ENCODE measurements at places on chromosomes 11 and 22. TPM values are rescaled to one million over a fixed set of nuclear protein-coding genes. Genes with fewer than 3 reads are reported as not detected.
A peak's percentile ranks its signal among the peaks of the same experiment; 100 is the strongest.

PNPLA5 gene
- not detected for total RNA-seq

DNA sequence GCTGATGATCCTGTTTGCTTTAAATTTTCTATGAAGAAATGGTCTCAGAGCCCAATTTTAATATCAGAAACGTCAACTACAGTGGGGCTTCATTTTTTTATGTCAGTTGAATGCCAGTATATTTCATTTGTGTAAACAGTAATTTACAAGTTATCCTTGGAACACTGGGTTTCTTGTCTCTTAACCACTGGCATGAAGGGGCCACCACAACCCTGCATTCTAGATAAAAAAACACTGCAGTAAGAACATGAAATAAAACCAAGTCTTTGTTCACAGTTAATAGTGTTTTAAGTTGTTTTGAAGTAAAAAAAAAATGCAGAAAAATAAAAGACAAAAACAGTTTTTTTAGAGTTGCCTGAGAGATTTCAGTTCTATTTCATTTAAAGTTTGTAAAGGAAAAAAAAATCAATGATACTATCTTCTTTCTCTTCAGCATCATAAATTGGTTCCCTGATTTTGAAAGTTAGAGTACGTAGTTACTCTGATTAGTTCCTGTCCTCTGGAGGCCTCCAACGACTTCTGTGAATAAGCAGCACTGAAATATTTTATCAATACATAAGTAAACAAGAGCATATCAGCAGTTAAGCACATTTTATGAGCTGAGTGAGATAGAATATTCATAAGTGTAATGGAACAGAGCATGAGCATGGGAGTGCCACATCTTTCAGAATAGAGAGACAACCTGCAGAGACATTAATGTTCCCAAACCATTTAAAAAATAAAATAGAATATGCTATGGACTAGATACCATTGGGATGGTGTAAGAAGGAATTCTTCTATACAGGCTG is 7.8 kb upstream of the DDI1 start:
- DNase-seq, result no peak
- no peaks in the 10 kb centered on the region for H3K4me1 ChIP-seq
- H3K27me3 ChIP-seq, result no peaks in the 10 kb centered on the region
- no peaks in the 10 kb centered on the region for H3K36me3 ChIP-seq
- no peak overlapping the region for H3K4me3 ChIP-seq

- H3K27me3 ChIP-seq, result no peaks in the 10 kb centered on the region
- H3K4me3 ChIP-seq, result no peak overlapping the region
- no peak for DNase-seq
- H3K4me1 ChIP-seq, result no peaks in the 10 kb centered on the region
- H3K27ac ChIP-seq, result no peak overlapping the region
Observed at GRCh38 chr22:27463121-27463660, 338.4 kb downstream of the MN1 start.

- H3K4me3 ChIP-seq, result no peak overlapping the region
- H3K36me3 ChIP-seq, result no peaks in the 10 kb centered on the region
- no peaks in the 10 kb centered on the region for H3K4me1 ChIP-seq
- no peak for DNase-seq
- H3K27ac ChIP-seq, result no peak overlapping the region
Observed at GRCh38 chr11:105942921-105943320, 79.1 kb downstream of the MSANTD4 start.

DNA sequence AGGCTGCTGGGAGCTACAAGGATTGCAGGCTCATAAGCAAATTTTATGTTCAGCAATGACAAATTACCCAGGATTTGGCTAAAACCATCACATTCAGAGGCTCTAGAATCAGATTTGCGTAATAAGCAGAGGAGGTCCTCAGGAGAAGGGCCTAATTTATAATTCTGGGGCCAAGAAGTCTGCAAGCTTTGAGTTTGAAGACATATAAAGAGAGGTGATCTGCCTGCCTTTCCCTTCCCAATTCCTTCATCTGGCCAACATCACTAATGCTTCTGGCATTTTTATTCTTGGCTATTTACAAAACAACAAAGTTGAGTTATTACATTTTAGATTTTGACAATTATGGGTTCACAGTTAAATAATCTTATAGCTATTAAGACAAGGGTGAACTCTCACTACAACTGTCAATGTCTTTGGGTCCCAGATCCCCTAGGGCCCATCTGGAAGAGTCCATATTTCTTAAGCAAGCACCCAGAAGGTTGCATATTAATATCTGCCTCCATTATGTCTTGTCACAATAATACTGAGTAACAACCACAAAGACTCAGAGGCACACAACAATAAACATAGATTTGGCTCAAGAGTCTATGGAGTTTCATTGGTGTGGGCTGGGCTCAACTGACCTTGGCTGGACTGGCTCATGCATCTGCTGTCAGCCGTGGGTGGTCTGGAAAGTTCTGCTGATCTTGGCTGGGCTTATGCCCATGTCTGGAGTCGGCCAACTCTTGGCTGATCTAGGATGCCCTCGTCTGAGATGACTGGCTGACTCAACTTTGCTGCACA is 67.2 kb upstream of the CD82 start:
- DNase-seq, result no peak
- peaks cover 17% of the 10 kb centered on the region for H3K27me3 ChIP-seq
- no peaks in the 10 kb centered on the region for H3K4me1 ChIP-seq
- H3K36me3 ChIP-seq, result no peaks in the 10 kb centered on the region

DNA sequence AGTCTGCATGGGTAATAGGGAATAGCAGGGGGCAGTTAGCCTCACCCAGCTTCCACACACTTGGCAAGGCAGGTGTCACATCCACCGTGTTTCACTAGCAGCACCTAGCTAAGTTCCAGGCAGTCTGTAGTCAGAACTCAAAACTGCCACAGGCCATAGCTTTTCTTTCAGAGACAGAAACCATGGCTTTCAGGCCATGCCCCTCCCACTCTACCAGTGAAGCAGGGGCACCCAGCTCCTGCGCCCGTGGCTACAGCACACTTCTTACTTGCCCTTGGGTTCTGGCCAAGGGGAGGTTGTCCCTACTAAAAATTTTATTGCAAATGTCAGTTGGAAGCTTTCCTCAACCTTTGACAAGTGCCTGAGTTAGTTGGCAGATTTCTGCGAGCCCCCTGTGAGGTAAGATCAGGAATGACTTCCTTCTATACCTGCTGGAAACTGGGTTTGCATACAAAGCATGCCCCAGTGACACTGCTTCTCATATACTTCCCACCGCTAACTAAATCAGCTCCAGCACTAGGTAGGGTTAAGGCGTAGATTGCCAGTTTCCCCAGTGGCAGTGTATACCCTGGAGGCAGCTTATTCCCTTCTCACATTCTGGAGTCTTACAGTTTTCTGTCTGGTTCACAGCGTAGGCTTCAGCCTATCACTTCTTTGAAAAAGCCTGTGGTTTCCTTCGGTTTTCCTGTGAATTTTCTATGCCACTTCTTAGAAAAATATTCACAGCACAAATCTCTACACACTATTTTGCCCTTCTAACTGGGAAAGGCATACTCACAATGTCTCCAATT is 139.0 kb upstream of the LUZP2 start:
- DNase-seq, result no peak
- no peaks in the 10 kb centered on the region for H3K27me3 ChIP-seq
- no peaks in the 10 kb centered on the region for H3K4me1 ChIP-seq
- H3K4me3 ChIP-seq, result no peak overlapping the region
- no peak overlapping the region for H3K27ac ChIP-seq
- H3K36me3 ChIP-seq, result no peaks in the 10 kb centered on the region

GRCh38 chr11:88355887-88356286 is 18.4 kb upstream of the CTSC start:
- peaks cover 7% of the 10 kb centered on the region for H3K36me3 ChIP-seq
- no peaks in the 10 kb centered on the region for H3K27me3 ChIP-seq
- H3K4me1 ChIP-seq, result peaks cover 52% of the 10 kb centered on the region
- no peak overlapping the region for H3K27ac ChIP-seq
- no peak overlapping the region for H3K4me3 ChIP-seq

DNA sequence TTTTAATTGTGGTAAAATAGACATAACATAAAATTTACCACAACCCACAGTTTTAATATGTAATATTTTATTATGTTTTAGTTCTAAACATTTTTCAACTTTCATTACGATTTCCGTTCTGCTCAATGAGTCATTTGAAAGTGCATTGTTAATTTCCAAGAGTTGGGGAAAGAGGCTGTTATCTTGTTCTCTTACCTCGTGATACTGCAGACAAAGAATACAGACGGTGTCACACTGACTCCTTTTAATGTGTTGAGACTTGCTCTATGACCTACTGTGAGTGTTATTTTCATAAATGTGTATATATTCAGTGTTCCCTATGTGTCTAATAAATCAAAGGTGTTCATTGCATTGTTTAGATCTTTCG is 10.8 kb upstream of the RAC2 start:
- no peak overlapping the region for H3K27ac ChIP-seq
- no peaks in the 10 kb centered on the region for H3K36me3 ChIP-seq
- no peak for DNase-seq

DNA sequence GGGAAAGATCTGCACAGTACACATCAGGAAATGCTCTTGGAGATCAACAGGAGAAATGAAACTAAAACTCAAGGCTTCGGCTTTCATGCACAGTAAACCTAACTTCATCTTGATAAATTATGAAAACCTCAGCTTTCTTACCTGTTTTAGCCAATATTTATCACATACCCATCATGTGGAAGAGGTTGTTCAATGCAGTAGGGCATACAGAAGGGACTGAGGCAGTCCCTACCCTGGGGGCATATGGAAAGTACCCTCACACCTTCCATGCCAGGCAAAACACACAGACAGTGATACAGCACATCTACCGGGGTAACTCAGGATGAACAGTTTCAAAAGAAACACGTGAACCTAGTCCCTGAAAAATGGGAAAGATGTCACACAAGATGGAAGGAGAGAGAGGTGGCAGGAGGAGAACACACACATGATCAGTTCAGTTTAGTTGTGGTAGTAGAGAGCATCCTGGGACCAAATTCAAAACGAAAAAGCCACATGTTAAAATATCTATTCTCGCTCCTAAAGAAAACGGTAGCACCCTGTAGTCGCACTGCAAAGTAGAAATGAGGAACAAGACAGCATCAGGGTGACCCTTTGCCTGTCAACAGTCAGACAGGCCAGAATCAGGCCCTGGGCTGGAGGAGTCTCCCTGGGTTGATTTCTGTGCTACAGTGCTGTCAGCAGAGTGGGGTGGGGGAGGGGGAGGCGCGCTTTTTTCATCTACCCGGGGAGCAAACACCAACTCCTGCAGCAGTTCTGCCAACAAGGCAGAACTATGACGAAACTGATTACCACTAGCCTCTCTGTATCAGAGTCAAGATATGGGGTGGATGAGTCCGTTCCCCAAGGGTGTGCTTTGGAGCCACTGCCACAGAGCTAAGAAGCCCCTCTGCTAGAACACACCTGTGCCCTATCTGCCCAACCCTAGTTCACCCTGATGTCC is 1.3 kb downstream of the HIRA start:
- peaks cover 39% of the 10 kb centered on the region for H3K36me3 ChIP-seq
- peaks cover 52% of the 10 kb centered on the region for H3K4me1 ChIP-seq
- peak overlapping the region; percentile 84 for H3K27ac ChIP-seq
- no peaks in the 10 kb centered on the region for H3K27me3 ChIP-seq
- peak overlapping the region; percentile 81 for H3K4me3 ChIP-seq
- peak; percentile 65 for DNase-seq

GRCh38 chr11:111733016-111733415 is 33.2 kb downstream of the PPP2R1B start:
- H3K36me3 ChIP-seq, result peaks cover 7% of the 10 kb centered on the region
- no peak for DNase-seq
- no peaks in the 10 kb centered on the region for H3K4me1 ChIP-seq
- H3K4me3 ChIP-seq, result no peak overlapping the region

DNA sequence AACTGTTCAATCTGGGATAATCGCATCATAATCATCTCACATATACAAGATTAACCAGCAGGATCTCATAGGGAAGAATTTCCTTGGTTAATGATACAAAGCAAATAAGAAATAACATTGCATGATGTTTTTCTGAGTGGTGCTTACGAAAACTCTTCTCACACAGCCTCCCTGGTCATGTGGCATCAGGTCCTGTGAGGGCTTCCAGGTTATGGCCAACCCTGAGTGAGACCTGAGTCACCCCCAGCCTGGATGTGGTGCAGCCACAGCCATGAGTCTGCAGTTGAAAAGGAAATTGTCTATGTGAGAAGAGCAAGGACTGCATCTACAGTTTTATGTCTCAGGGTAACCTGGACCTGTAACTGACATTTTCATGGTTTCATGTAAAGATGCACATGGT is 90.5 kb upstream of the XKR3 start:
- H3K36me3 ChIP-seq, result no peaks in the 10 kb centered on the region
- H3K4me3 ChIP-seq, result no peak overlapping the region
- H3K27me3 ChIP-seq, result peaks cover 17% of the 10 kb centered on the region
- DNase-seq, result peak; percentile 50
- no peak overlapping the region for H3K27ac ChIP-seq

DNA sequence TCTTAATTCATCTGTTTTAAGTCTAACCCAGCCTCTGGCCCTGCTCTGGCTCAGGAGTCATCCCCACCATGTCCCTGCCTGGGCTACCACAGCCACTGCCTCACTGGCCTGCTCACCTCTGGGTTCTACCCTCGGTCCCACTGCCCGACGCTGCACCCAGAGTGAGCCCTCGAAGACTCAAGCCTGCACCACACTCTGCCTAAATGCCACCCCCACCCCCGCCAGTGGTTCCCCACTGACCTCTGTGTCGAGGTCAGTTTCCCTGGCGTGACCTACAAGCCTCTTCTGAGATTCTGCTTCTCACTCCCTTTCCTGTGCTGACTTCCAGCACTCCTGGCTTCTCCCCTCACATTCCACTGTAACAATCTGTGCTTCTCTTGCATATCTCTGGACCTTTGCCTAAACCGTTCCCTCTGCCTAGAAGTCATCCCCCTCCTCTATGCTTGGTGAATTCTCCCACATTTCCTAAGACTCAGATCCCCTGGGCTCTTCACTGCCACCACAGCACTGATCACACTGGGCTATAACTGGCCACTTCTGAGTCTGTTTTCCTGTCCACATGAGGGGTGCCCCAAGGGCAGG is 12.5 kb upstream of the PDE2A start:
- peaks cover 55% of the 10 kb centered on the region for H3K4me1 ChIP-seq
- H3K27ac ChIP-seq, result peak overlapping the region; percentile 82
- H3K27me3 ChIP-seq, result no peaks in the 10 kb centered on the region
- H3K4me3 ChIP-seq, result peak overlapping the region; percentile 54

DNA sequence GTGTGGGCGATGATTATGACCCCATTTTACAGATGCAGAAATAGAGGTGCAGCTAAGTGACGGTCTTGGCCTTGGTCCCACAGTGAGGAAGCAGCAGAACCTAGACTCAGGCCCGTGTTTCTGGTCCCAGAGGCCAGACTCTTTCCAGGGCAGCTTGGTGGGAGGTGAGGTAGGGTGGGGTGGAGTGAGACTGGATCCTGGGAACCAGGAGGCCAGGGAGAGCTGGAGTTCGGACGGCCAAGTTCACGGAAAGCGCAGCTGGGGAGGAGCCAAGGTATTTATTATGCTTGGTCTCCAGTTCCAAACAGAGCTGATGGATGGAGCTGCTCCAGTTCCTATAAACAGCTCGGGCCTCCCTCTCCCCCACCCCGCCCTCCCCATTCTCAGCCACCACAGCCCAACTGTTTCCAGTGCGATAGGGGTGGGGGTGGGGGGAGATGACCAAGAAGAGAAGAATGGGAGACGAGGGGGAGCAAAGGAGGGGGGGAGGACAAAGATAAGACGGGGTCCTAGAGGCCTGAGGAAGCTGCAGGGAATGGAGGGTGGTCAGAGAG is 16.2 kb downstream of the LRRC32 start:
- no peak overlapping the region for H3K4me3 ChIP-seq
- H3K27me3 ChIP-seq, result peaks cover 13% of the 10 kb centered on the region
- no peak overlapping the region for H3K27ac ChIP-seq
- no peaks in the 10 kb centered on the region for H3K36me3 ChIP-seq

- H3K4me1 ChIP-seq, result peaks cover 12% of the 10 kb centered on the region
- no peak overlapping the region for H3K4me3 ChIP-seq
- H3K27me3 ChIP-seq, result no peaks in the 10 kb centered on the region
- H3K27ac ChIP-seq, result peak overlapping the region; percentile 40
Observed at GRCh38 chr22:24190596-24191208, 9.4 kb downstream of the SUSD2 start.

All from activated CD8-positive, alpha-beta T cell treated with anti-CD3 and anti-CD28 coated beads, Interleukin-2, amount 10 ng/mL, durations not matched to agents 7 days and 5 days (primary cell).